ENCODE measurements at places on chromosomes 13 and 19.

GRCh38 chr19:30969591-30969990 lies 379.6 kb downstream of the TSHZ3 start:
- DNase-seq: peak; percentile 39

- DNase-seq: no peak
These were observed 18.1 kb downstream of the MOB3A start for GRCh38 chr19:2077833-2078619.

DNA sequence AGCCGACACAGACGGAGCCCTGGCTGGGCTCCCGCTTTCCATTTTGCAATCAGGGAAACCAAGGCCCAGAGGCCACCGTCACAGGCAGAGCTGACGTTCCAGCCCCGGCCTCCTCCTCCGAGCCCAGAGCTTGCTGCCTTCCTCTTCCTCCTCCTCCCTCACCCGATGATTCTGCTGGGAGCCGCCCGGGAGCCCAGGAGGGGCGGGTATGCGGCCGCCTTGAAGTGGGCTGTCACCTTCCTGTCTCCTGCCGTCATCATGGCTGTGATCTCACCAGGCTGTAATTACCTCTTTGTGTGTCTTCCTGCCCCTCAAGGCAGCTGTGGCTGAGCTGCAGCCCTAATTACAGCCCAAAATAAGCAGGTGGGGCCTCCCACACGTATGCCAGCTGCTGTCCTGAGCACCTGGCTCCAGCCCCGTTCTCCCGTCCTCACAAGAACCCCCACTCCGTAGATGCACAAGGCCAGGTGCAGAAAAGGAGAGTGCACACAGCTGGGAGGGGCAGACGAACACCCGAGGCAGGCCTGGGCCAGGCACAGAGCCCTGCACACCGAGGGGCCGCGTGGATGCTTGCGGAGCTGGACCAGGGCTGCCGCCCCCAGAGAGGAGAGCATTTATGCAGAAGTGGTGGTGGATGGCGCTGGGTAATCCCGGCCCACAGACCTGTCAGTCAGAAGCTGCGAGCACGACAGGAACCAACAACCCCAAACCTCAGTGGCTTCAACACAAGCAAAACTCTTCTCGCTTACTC lies 4.0 kb downstream of the TPGS1 start:
- peak; percentile 73 for DNase-seq

- no peak for DNase-seq
These were observed 287.5 kb downstream of the ZNF536 start for GRCh38 chr19:30659638-30660037.

- DNase-seq: no peak
These were observed 1644.1 kb downstream of the SLITRK5 start for GRCh38 chr13:89315287-89315686.

DNA sequence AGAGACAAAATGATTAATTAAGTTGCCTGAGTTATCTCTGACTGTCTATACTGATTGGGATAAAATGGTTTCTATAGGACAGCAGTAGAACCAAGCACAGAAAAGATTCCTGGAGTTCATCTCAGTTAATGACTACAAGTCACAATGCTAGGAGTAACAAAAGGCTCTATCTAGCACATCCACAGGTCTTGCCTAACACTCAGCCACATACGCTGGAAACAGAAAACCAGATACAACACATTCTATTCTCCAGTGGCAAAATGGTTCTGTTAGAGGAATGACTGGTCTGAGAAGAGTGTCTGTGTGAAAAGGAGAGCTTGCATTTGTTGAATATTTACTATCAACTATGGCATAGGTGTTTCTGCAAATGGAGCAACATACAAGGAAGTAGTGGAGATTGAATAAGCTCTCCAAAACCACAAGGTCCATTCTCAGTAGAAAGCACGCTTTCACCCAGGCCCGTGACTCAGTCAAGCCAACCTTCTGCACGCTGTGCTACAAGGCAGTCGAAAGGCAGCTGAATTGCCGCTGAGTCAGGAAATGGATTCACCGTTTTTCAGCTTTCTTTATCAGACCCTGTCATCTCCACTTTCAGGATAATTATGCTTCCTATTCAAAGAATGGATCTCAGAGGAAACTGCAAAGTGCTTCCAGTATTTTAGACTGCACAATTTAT lies 761.5 kb downstream of the EFNB2 start:
- peak; percentile 58 for DNase-seq

DNA sequence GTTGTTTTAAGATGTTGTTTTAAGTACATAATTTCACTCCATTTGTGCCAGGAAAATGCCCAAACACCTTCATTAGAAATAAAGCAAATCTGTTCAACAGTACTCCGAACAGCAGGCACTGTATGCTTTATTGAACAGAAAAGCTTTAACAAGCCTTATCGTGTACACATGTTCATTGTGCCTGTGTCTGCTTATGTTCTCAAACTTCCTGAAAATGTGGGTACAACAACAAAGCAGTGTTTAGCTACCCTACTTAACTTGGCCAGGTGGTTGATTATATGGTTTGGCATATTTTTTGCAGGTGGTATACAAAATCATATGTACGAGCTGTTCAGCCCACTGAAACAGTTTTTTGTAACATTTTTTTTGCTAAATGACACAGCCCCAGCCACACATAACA lies 718.0 kb downstream of the DACH1 start:
- DNase-seq: no peak

DNA sequence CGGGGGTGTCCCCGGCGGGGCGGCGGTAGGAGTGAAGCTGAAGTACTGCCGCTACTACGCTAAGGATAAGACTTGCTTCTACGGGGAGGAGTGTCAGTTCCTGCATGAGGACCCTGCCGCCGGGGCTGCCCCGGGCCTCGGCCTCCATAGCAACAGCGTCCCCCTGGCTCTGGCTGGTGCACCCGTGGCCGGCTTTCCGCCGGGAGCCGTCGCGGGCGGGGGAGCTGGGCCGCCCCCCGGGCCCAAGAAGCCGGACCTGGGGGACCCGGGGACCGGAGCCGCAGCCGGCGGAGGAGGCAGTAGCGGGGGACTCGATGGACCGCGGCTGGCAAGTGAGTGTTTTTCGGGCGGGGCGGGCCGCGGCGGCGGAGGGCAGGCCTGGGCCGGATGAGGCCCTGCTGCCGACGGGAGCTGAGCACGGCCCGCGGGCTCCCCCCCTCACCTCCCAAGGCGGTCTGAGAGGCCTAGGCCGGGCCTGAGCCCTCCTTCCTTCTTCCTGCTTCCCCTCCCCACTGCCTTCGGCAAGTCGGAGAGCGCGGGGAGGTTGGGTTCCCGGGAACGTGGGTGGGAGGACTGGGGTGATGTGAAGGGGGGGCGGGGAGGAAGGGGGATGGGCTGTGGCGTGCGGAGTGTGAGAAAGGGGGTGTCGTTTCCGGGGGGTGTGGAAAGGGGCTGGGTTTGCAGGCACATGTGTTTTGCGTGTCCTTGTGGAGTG lies 568 bp downstream of the PAN3 start:
- DNase-seq: peak; percentile 91
